Mesothelial cell of epicardium (in vitro differentiated cells): ENCODE measurements at places on chromosomes 2 and 18. TPM values are rescaled to one million over a fixed set of nuclear protein-coding genes. Genes with fewer than 3 reads are reported as not detected.

Gene ASB3
- total RNA-seq = 34.9 to 38.6 TPM (median 36.6 TPM) in 3 replicates

Gene LBX2
- 0.86 to 1.1 TPM (median 0.89 TPM) in 3 replicates for total RNA-seq

Gene MARCO
- 0.22 to 0.41 TPM (median 0.33 TPM) in 3 replicates for total RNA-seq

DNA sequence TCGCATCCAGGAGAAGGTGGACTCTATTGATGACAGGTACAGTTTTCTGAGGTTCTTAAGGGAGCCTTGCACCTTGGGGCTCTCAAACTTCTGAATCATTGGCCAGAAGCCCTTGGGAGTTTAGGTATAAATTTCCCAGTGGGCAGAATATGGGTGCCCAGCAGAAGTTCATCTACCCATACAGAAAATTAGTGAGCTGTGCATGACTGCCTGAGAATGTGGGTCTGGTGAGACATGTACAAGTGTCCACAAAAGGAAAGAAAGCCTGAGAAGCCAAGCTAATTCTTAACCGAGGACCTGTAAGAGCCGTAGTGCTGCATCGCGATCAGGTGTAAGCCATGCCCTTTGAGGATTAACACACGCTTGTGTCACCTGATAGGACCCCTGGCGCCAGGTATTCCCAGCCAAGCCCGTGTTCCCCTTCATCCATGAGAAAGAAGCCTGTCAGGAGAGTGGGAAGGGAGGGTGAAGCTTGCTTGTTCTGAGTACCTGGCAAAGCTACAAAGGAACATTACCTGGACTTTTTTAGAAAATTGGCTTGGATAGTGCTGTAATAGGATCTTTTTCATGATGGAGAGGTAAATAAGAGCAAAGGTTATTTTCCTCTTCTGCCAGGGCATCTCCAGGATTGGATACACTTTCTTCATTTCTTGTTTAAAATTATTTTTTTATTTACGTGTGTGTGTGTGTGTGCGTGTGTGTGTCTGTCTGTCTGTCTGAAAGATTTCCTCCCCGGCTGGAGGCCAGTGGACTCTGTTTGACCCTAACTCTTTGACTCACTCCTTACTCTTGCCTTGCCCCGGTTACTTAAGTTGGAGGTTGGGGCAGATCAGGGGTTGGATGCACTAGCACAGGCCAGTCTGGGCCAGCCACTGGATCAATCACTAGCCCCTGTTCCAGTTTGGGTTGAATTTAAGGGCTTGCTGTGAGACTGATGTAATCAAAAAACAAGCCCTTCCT lies 90.4 kb upstream of the EML6 start:
- no peaks in the 10 kb centered on the region for H3K27me3 ChIP-seq
- peak overlapping the region; percentile 80 for H3K27ac ChIP-seq
- peaks cover 40% of the 10 kb centered on the region for H3K4me1 ChIP-seq
- peaks cover 50% of the 10 kb centered on the region for H3K36me3 ChIP-seq
- no peak for DNase-seq
